ENCODE measurements at places on chromosomes 2 and 18.

DNA sequence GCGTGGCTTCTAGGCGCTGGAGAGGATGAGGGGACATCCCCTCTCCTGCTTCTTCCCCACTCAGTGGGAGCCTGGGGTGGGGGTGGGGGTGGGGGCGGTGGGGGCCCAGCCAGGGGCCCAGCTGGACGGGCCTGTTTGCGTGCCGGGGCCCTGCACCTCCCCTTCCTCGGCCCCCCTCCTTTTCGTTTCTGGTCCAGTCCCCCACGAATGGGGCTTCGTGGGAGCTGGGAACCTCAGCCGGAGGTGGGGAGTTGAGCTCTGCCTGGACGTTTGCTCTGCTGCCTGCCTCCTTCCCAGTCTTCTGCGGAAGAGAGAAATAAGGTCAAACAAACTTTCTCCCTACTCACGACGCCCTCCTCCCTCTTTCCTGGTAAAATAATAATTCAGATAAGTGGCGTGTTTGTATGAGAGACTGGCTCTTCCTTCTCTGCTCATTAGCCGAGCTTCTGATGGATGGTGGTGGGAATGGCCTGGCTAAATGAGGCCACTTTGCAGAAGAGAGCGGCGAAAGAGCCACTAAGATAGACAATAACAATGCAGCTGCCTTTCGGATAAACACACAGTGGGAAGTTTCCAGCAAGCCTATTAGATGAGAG, 782 bp downstream of the MTA3 start:
- DNase-seq, result no peak

DNA sequence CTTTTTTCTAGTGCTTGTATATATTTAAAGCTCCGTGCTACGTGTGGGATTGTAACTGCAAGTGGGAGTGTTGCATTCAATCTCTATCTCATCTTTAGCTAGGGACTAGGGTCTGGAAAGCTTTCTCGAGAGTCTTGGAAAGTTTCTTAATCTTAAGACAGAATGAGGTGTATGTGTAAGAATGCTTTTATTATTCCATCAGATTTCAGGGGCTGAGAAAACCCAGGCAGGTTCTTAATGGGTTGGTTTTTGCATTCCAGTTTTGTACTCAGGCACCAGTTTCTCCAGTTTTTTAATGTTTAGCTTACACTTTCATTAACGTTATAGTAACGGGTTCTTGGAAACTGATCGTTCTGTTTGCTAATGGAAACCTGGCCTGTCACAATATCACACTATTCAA, 20.3 kb downstream of the MRPL19 start:
- DNase-seq, result no peak

GRCh38 chr18:26356045-26356785, 130.0 kb downstream of the TAF4B start:
- DNase-seq, result peak; percentile 76

GRCh38 chr2:222561817-222562645, 93.9 kb downstream of the FARSB start:
- DNase-seq, result peak; percentile 47

DNA sequence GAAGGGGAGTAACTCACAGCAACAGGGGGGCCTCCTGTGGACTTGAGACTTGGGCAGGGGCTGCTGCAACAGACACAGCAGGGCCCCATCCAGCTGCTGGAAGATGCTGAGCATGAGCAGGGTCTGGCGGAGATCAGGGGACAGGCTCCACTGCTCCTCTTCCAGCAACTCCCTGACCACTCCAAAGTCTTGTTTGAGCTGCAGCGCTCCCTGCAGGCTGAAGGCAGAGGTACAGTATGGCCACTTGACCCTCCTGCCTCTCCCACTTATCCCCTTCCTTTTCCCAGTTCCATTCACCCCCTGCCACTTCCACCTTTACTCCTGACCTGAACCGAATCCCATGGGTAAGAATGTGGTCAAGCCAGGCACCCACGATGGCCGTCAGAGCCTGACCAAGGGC, 2.4 kb upstream of the MRPL53 start:
- no peak for DNase-seq

DNA sequence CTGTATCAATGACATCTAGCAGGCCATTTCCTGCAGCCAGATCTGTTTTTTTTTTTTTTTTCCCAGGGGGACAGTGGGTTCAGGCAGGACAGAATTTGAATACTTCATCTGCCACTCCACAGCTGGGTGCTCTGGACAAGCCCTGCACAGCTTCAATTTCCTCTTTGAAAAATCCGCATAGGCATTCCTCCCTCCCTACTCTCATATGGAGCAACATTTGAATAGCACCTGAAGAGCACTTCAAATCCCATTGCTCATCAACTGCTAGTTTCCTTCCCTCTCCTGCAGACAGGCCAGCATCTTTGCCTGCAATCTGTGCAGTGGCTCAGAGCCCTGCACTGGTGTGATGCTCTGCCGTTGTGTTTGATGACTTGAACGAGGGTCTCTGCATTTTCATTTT, 326.3 kb downstream of the TSN start:
- DNase-seq, result no peak

DNA sequence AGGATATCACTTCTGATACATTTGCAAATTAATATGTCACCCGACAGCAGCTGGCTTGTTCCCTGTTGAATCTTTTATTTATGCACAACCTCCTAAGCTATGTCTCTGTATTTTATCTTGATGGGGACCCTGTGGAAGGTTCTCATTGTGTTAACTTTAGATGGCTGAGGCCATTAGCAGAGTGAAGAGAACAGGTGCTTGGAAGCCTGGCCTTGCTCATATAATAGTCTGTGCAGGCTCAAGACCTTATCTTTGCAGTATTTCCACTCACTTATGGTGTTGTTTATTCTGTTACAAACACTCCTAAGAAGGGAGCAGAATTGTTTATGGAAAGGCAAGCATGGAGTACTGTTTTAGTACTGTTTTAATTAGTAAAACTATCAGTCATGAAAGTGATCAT, 107.6 kb downstream of the SETBP1 start:
- no peak for DNase-seq

GRCh38 chr18:13775058-13775457, 48.6 kb downstream of the RNMT start:
- DNase-seq, result no peak

GRCh38 chr2:164789968-164790367, 51.7 kb downstream of the COBLL1 start:
- DNase-seq, result no peak

DNA sequence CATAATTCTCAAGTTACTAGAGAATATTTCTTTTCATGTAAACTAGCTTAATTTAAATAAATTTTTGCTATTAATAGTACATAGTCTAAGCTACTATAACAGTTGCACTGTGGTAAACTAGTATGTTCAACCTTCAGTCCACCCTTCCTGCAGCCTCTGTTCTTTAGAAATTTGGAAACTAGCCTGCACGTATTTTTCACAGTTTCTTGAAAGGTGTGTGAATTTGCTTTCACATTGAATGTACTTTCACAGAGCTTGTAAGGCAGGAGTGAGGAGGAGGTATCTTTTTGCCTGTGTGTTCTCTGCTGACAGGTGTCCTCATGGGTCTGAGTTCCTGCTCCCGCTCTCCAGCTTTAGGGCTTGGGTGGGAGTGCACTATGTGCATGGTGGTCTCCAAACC, 117.5 kb downstream of the ATP9B start:
- peak; percentile 61 for DNase-seq

- DNase-seq, result peak; percentile 86
Observed at GRCh38 chr2:226799211-226799975, at the start of gene IRS1. TSS of gene IRS1 (minus strand) at chr2:226799820. CDS start at chr2:226798738, 1,082 bp downstream.

- DNase-seq, result peak; percentile 13
Observed at GRCh38 chr2:135664623-135665068, 77.0 kb upstream of the UBXN4 start.

- DNase-seq, result no peak
Observed at GRCh38 chr2:185689906-185690539, 48.6 kb upstream of the FSIP2 start.

- no peak for DNase-seq
Observed at GRCh38 chr2:132584976-132585817, 84.8 kb downstream of the LYPD1 start.

DNA sequence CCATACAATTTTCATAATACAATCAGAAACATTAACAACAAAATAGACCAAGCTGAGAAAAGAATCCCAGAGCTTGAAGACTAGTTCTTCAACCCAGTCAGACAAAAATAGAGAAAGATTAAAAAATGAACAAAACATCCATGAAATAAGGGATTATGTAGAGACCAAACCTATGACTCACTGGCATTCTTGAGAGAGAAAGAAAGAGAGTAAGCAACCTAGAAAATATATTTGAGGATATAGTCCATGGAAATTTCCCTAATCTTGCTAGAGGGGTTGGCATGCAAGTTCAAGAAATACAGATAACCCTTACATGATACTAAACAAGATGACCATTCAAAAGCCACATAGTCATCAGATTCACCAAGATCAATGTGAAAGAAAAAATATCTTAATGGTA, 281.7 kb downstream of the CCDC85A start:
- no peak for DNase-seq

GRCh38 chr18:29840089-29840488, 1202.5 kb downstream of the DSC3 start:
- DNase-seq, result no peak

GRCh38 chr2:15758848-15759247, 167.2 kb downstream of the DDX1 start:
- no peak for DNase-seq
